ENCODE measurements at places on chromosomes 5 and 9.

DNA sequence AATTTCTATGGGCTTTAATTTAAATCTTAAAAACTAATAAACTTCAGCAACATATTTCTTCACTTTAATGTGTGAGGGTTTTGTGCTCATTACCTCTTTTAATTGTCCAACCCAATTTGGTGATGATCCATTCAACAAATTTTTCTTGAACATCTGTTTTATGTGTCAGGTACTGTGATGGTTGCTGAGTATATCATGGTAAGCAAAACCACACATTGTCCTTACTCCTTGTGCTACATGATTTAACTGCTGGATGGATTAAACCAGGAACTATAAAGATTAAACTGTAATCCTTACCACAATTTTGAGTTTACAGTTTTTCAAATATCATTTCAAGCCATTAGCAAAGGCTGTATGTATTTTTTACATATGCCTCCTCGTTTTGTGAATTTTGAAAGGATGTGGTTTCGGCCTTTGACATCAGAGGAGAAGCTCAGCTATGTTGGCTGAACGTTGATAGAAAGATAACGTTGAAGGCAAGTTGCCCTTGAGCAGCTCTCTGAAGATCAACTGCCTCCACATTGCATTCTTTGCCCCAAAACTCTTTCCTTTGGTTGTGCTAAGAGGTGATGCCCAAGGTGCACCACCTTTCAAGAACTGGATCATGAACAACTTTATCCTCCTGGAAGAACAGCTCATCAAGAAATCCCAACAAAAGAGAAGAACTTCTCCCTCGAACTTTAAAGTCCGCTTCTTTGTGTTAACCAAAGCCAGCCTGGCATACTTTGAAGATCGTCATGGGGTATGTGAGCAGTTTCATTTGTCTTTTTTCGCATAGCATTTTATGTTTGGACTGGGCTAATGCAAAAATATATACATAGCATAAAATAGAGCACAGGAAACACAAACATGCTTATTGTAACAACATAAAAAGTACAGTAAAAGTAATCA, at the start of gene ITK:
ITK (plus strand) TSS at position 467 of the 891 bp plus-strand sequence; CDS start at position 605, 138 bp downstream.
- DNase-seq: no peak

- DNase-seq: peak; percentile 81
Measured at GRCh38 chr9:114906922-114907571, 23.3 kb downstream of the TNFSF8 start.

GRCh38 chr9:88258601-88259000, 120.3 kb upstream of the SPATA31C2 start:
- DNase-seq: no peak

DNA sequence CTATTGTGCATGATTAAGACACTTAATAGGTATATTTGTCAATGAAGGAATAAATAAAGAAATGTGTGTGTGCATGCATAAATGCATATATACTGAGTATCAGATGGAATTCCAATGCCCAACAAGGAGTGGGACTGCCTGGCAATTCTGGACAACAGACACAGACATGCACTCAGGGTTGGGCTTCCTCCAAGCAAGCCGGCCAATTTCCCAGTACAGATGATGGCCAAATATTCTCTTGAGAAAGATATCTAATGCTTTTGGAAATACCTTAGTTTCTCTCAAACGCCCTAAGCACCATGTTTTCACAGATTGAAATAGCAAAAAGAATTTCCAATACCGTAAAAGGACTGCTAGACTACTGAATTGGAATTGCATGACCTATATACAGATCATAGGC, 11.1 kb downstream of the FTMT start:
- DNase-seq: no peak

GRCh38 chr9:35650341-35651158, at the start of gene SIT1:
Gene SIT1 (minus strand): TSS chr9:35650931. CDS start chr9:35650853, 78 bp downstream.
- no peak for DNase-seq

DNA sequence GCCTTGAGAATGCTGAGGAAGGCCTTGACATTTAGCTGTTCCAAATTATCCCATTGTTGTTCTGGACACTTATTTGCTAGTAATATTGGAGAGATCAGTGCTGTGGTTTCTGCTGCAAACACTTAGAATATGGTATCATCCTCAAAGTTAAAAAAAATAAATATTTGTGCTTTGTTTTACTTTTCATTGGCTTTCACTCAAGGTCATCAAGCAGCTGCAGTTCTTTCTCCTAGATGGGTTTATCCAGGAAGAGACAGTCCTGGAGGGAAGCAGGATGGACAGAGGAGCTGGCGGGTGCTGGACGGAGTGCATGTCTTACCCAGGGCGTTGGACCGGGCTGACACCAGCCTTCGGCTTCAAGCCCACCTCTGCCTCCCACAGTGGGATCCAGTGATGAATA, 193.6 kb downstream of the MTRR start:
- no peak for DNase-seq
